ENCODE measurements at places on chromosomes 11 and 22.

- no peak for DNase-seq
Observed at GRCh38 chr22:19986011-19986409, 30.6 kb downstream of the ARVCF start.

DNA sequence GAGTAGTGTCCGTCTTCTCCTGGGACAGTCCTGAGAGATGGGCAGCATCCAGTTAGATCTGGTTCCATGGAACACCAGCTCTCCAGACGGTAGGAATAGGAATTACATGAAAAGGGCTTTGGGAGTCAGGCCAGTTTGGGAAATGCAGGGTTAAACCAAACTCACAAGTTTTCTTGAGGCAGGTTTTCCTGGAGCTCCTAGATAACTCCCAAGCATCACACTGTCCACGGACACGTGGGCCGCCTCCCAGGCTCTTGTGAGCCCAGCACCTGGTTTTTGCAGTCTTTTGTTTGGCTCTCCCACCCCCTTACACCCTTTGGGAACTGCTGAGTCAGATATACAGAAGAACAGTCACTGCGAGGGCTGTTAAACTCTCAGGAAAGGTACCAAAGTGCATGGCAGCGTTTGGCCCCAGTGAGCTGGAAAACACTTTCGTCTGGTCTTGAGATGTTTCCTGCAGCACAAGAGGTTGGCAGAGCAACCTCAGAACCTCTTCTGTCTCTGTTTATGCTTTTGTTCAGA, 90.0 kb downstream of the BCR start:
- DNase-seq = no peak

GRCh38 chr11:134558916-134559601, 147.0 kb upstream of the B3GAT1 start:
- DNase-seq = no peak

- no peak for DNase-seq
Observed at GRCh38 chr11:12076840-12077534, 33.4 kb upstream of the MICAL2 start.

DNA sequence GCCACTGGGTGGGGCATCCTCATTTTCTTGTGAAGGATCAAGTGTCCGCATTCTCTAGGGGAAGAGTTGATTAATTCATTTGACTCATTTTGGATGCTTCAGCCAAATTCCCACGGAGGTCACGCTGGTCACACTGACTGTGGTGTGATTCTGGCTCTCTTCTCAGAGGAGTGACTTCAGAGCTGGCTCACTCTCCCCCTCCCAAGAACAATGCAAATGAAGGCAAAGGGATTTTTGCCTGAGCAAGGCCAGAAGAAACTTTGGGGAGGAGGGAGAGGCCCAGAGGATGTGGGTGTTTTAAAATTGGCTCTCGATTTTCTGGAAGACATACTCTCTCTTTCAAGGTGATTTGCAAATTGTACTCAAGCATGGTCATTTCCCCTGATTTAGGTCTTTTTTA, 51.1 kb upstream of the LMO2 start:
- DNase-seq = no peak

GRCh38 chr11:132005887-132006286, 635.5 kb downstream of the NTM start:
- no peak for DNase-seq

GRCh38 chr22:38754751-38755154, 1.0 kb downstream of the SUN2 start:
- DNase-seq = no peak

- no peak for DNase-seq
Observed at GRCh38 chr11:103662880-103663279, 373.6 kb upstream of the DDI1 start.

DNA sequence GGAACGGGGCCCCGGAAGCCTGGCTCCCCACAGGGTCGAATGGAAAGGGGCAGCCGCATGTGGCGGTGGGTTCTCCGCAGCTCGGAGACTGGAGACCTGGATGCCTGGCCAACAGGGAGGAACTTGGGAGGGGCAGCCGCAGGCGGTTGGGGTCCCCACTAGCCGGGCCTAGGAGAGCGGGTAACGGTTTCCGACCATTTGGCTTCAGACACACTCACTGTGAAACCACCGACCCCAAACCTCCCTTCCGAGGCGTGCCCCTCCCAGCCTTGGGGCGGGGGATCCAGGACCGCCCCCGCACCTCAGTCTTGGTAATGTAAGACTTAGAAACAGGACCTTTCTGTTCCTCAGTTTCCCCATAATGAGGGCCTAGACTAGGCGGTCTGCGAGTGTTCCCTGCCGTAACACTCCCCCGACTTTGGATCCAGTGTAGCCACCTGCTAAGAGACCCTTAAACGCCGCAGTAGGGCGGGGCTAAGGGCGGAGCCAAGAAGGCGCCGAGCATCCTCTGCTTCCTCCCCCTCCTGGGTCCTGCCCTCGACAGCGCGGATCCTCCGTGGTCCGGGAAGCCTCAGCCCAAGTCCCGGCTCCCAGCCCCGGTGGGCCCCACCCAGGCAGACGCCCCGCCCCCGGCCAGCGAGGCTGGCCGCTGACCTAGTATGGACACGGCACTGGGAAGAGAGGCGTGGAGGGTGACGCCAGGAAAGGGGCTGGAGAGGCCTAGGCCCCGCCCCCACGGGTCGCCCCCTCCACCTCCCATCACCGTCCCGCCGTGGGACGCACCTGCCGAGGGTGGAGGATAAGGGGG, 1.8 kb upstream of the RASGRP2 start:
- DNase-seq = peak; percentile 52

DNA sequence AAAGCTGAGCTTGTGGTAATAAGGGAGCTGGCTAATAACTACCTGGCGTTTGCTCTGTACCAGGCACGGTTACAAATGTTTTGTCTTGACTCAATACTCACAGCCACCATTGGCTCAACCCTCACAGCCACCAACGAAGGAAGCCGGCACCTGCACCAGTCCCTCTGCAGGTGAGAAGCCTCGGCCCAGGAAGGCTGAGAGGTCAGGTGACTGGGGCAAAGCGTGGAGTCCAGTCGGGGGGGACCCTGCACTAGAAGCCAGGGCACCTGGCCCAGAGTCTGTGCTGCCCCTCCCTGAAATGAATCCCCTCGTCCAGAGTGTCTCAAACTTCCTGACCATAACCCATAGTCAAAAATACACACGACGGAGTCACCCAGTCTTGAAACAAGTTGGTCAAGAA, 90.1 kb downstream of the PHF21B start:
- DNase-seq = no peak

DNA sequence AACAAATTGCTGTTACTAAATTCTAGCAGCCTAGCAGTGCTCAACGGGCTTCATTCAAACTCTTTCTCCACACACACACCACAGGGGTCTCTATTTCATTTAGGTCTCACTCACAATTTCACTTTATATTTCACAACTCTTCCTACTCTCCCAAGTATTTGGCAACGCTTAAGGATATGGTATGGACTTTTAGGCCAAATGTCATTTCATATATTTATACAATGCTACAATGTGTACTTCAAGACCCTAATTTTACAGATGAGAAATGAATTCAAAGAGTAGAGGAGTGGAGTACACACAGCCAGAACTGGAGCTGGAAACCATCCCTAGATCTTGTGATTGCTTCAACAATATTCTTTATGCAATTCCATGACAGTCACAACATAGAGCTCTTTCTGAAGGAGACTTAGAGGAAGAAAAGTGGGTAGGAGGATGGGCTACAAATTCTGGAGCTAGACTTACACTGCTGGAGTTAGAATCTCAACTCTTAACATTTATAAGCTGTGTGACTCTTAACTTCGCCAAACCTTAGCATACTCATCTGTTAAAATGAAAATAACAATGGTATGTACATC, 2.5 kb upstream of the MS4A13 start:
- no peak for DNase-seq

DNA sequence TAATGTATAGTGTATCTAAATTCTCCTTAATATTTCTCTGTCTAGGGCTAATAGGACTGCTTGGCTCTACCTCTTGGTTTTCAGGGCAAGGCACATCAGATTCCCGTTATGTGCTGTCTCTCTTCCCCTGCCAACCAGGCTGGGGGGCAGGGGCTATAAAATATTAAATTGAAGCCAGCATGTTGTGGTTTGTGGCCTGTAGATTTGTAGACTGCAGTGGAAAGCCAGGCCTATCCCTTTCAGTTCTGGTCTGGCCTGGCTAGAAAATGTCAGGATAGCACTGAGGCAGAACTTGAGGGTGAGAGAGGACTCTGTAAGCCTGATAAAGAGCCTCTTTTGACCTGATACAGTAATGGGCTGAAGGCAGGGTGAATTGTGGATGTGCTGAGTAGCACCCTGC, 14.4 kb upstream of the GRK2 start:
- DNase-seq = no peak

DNA sequence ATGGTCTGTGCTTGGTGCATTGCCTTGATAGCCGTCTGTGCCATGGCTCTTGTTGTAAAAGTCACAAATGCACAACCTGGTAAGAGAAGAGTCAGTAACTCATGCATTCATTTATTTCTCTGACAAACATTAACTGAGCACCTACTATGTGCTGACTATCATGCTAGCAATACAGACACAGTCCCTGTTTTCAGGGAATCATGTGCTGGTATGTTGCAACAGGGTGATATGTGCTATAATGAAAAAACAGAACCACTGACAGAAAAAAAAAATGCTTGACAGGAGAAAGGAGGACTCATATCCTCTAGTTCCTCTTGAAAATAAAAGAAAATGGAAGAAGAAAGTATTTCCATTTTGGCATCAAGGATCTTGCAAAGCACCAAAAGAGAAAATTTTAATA, 34.5 kb upstream of the RAPSN start:
- DNase-seq = no peak

- DNase-seq = no peak
Observed at GRCh38 chr22:24417901-24418641, 9.3 kb upstream of the ADORA2A start.

DNA sequence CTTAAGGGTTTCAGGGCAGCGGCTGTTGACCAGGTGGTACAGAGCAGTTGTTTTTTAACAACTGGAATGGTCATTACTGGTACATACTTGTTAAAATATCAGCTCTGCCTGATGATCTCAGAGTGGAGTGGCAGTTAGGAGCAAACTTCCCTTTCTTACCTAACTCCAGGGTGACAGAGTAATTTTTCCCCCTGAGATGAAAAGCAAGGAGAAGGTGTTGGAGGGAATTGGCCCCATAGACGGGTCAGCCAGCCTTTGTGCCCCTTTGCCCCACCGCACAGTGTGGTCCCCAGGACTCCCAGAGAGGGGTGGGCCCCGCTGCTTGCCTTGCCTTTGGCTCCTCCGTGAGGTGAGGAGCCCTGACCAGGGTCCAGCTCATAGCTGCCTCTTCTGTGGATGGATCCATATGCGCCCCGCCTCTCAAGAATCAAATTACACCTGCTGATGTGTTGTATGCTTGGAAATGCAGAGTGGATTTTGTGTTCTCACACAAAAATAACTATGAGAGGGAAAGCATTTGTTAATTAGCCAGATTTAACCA, 27.0 kb upstream of the SORL1-AS1 start:
- no peak for DNase-seq

GRCh38 chr11:122241566-122241965, 125.6 kb upstream of the BLID start:
- DNase-seq = no peak

DNA sequence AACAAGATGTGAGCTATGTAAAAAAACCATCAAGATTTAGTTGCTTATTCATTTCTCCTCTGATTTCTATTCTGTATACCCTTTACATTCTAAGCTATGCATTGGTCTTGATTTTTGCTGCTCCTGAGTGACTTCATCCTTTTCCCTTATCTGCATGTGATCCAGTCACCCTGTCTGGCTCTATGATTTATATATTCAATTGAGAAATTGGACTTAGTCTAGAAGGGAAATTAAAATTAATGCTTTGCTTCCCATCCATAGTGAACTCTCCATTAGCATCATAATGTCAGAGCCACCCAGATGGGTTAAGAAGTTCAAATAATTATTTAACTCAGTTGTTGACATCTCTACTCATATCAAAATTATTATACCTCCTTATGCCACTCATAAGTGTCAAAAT, 5.0 kb downstream of the JRKL start:
- DNase-seq = no peak

DNA sequence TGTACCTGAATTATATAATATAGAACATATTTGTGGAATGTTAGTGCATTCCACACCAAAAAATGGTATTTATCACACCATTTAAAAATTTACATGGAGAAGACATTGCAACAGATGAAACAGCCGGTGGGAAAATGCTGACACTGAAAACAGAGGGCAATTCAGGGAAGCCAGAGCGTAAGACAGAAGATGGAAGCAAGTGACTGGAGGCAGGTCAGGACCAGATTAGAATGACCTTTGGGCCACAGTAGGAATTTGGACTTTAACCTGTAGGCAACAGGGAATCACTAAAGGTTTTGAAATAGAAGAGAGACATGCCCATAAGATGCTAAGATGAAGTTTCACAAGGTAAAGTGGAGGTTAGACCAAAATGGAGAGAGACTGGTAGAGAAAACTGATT, 60.5 kb downstream of the METTL15 start:
- no peak for DNase-seq

- no peak for DNase-seq
Observed at GRCh38 chr11:36724742-36725385, 126.8 kb upstream of the RAG2 start.

DNA sequence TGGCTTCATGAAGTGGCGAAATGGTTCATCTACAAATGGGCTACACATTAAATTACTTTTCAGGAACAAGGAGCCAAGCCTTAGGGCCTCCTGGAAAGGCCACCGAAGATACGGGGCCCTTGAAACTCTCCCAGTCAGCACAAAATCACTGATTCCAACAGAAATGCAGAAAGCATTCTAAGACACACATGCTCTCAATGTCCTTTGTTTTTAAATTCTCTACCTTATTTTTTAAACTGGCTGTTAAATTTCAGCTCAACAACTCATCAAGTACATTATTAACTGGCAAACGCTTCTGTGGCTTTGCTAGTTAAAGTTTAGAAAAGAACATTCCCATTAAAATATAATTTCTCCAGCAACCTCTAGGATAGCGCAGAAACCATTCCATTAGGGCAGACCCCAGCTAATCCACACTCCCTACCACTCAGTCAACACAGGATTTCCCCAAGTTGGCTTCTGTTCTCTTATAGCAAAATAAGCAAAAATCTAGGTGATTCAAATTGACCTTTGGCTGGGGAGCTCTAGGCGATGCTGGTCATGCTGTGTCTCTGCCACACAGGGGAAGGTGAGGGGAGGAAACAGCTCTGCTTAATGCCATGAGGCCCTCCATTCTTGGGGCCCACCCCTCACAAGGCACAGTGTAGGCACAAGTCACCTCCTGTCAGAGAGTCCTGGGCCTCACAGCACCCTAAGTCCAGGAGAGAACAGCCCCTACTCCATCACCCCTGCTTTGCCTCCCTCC, 47.1 kb downstream of the PLEKHA7 start:
- no peak for DNase-seq

DNA sequence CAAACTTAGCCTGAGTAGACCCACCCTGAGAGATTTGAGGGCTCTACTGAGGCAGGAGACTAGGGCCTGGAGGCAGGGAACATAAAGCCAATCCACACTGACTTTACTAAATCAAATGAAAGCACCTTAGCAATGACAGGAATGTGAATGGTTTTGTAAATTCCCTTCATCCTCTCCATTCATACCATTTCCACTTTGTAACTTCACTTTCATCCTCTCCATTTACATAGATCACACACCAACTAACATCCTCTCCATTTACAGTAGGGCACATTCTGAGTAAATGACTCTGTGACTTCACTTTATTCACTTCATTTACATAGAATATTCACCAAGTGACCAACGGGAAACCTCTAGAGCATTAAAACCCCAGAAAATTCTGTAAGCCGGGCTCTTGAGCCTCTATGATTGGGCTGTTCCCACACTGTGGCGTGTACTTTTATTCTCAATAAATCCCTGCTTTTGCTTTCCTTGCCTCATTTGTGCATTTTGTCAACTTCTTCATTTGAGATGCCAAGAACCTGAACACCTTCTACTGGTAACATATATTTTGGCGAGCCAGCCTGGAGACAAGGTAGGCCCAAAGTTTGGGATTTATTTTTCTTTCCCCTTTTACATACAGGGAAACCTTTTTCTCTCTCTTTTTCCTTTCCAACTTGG, 82.9 kb downstream of the PIWIL4 start:
- no peak for DNase-seq

Measured in stimulated activated CD8-positive, alpha-beta memory T cell treated with anti-CD3 and anti-CD28 coated beads, Interleukin-2, amount 100 ng/mL, for 48 hours (primary cell).